Pulmonary artery endothelial cell (primary cell): ENCODE measurements at places on chromosomes 12 and 14. TPM values are rescaled to one million over a fixed set of nuclear protein-coding genes. Genes with fewer than 3 reads are reported as not detected.
A peak's percentile ranks its signal among the peaks of the same experiment; 100 is the strongest.

- DNase-seq = no peak
Measured at GRCh38 chr12:1933342-1934051, 15.0 kb upstream of the CACNA2D4 start.

- no peak for DNase-seq
Measured at GRCh38 chr12:6275928-6276887, 34.3 kb upstream of the PLEKHG6 start.

DNA sequence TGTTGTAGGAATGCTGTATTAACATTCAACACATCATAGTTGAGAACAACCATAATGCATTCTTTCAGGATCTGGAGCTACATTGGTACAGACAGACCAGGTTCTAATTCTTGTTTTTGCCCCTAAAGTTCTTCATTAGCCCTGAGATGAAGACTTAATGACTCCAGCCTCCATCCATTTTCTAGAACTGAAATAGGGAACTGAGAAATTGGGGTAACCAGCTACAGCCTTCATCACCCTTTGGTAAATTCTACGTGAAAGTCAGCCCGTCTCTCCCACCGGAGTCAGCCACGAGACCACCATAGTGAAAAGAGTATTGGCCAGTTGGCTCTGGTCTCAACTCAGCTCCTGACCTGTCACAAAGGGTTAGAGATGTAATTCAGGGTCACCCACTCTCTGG lies 164.0 kb downstream of the NUAK1 start:
- DNase-seq = no peak

- DNase-seq = no peak
Measured at GRCh38 chr12:69243099-69244084, 4.0 kb downstream of the CPSF6 start.

DNA sequence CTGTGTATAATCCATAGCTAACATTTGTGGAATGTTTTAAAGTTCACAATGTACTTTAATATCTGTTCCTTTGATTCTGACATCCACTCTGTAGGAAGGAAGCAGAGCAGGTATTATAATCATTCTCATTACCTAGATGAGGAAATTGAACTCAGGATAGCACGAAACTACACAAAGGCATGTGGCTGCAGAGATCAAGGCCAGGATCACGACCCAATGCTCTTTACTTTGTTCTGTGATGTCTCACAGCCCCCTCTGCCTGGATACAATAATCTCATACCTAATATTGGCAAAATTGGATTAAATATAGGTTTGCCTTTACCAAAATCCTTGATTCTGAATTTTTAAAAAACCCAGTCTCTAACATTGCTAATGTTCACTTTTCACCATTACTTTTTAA lies 298.0 kb upstream of the KITLG start:
- no peak for DNase-seq

GRCh38 chr12:1594006-1594260 lies 448 bp downstream of the FBXL14 start:
- DNase-seq = no peak

DNA sequence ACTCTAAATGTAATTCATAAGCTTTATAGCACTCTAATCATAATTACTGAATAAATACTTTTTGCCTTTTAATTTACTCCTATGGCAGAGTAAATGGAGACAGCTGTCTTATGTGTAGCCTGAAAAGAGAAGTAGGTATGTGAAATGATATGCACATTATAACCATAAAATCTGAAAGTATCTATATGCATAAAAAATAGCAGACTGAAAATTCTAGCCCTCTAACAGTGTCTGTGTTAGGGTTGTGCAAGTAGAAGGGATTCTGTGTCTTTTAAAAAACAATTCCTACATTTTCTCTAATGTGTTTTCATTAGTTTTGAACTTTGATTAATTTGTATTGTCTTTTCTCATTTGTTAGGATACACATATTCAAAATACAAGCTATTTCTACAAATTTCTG lies 94.9 kb downstream of the TXNDC16 start:
- DNase-seq = no peak

- DNase-seq = no peak
Measured at GRCh38 chr14:96741151-96741977, 55.8 kb upstream of the VRK1 start.

GRCh38 chr14:61434311-61434710 lies 112.9 kb downstream of the PRKCH start:
- no peak for DNase-seq

GRCh38 chr14:92914087-92914656 lies 8.8 kb upstream of the CHGA start:
- no peak for DNase-seq

- DNase-seq = peak; percentile 22
Measured at GRCh38 chr14:79543967-79544697, 667.2 kb downstream of the DIO2 start.

GRCh38 chr12:121775501-121775900 lies 18.0 kb downstream of the RHOF start:
- no peak for DNase-seq

GRCh38 chr14:98984719-98985041 lies 287.3 kb downstream of the BCL11B start:
- DNase-seq = no peak

GRCh38 chr14:22465201-22465840 lies 123.7 kb downstream of the DAD1 start:
- no peak for DNase-seq

DNA sequence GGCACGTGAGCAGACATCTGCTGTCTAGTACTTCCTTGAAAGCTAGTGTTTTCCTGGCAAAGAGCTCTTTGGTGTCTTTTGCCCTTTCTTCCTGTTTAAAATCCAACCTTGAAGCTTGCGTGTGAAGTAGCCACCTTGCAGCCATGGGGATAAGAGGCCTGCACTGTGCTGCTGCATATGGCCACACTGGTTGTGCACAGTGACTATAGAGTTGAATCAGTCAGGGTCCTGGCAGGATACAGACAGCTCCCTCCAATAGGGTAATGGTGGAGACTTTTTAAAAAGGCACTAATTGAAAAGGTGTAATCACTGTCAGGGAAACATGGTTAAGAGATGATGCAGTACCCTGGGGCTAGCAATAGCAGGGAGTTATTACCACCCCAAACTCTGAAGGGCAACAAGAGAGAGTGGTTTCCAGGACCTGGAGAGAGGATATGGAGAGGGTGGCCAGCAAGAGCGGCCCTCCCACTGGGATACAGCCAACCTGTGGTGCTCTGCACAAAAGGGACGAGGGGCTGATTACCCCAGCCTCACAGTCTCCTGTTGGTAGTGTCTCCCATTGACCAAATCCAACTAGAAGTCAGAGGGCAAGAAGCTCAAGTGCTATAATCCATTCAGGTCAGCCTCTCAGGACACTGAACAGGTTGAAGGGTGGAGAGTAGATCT lies 4.8 kb upstream of the GLT8D2 start:
- DNase-seq = no peak

DNA sequence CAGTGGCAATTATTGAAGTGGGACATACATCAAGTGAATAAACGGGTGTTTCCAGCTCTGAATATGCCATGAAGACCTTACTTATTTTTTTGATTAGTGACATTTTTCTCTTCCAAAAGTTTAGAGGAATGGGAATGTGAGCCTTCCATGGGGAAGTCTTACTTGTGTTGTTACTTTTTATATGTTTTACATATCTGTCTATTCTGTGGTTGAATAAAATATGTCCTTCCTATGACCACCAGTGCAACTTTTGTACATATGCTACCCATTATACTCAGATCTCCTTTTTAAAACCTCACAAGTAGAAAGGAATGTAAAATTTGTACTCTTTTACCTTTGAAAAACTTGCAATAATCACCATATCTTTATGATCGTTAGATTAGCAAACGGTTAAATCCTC lies 132.7 kb downstream of the MSRB3 start:
- DNase-seq = no peak

BIN2 gene
- not detected in 2 replicates for total RNA-seq

CD69 gene
- 0.14 and 0.20 TPM in 2 replicates for total RNA-seq

ALG10 gene
- total RNA-seq = 16.4 and 25.5 TPM in 2 replicates

NTF3 gene
- 0.20 TPM in 1 of 2 replicates, not detected in the other for total RNA-seq

CD163L1 gene
- total RNA-seq = 1.3 and 2.0 TPM in 2 replicates

PYGL gene
- 75.7 and 134 TPM in 2 replicates for total RNA-seq

FGD4 gene
- 25.6 and 30.4 TPM in 2 replicates for total RNA-seq

SAMD15 gene
- 1.8 TPM in 2 replicates for total RNA-seq

RFX4 gene
- total RNA-seq = not detected in 2 replicates

DIO3 gene
- not detected in 2 replicates for total RNA-seq

COA8 gene
- 19.3 and 29.5 TPM in 2 replicates for total RNA-seq

LRP6 gene
- 36.8 and 46.3 TPM in 2 replicates for total RNA-seq

PTPN21 gene
- 4.7 and 7.9 TPM in 2 replicates for total RNA-seq

CD27 gene
- not detected in 2 replicates for total RNA-seq

MIP gene
- total RNA-seq = 0.07 and 0.20 TPM in 2 replicates
